ENCODE measurements at places on chromosomes 2 and 18.

- no peak for DNase-seq
Observed at GRCh38 chr18:3051718-3052410, 38.9 kb upstream of the LPIN2 start.

DNA sequence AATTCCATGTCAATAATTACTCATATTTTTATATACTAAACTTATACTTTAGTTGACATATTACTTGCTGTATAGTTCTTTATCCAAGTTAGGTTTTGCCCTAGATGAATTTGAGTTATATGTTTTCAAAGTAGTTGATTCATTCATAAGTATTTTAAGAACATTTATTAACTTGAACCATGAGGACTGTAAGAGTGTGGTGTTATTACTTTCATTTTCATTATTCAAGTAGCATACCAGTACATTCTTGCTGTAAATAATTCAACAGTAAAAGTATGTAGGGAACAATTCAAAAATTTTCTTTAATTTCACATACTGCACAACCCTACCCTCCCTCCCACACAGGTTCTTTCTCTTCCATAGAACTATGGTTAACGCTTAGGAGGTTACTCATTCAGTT is 75.4 kb downstream of the ANKRD12 start:
- no peak for DNase-seq

DNA sequence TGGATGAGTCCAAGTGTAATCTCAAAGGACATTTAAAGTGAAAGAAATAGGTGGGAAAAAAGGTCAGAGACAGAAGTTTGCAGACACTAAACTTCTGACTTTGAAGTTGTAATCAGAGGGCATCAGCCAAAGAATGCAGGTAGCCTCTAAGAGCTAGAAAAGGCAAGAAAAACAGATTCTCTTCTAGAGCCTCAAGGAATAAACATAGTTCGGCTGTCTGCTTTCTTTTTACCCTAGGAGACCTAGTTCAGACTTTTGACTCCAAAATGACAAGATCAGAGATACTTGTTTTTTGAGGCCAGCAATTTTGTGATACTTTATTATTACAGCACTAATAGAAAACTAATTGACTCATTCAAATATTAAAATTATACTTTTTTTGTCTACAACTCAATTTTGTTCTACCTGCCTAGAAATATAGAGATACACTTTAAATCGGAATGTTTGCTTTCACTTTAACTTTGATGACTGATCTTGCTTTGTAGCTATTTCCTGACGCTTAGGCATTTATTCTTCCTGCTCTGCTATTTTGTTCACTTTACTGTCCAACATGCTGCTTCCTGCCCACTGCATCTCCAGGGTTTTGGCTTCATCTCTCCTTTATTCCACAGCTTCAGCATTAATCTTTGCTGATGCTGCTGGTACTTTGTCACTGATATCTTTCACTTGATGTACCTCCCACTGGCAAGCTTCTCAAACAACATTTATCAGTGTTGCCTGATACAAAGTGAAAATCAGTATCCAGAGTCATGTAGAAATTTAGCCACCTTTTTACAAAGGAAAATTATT is 272.5 kb downstream of the DSEL start:
- no peak for DNase-seq

DNA sequence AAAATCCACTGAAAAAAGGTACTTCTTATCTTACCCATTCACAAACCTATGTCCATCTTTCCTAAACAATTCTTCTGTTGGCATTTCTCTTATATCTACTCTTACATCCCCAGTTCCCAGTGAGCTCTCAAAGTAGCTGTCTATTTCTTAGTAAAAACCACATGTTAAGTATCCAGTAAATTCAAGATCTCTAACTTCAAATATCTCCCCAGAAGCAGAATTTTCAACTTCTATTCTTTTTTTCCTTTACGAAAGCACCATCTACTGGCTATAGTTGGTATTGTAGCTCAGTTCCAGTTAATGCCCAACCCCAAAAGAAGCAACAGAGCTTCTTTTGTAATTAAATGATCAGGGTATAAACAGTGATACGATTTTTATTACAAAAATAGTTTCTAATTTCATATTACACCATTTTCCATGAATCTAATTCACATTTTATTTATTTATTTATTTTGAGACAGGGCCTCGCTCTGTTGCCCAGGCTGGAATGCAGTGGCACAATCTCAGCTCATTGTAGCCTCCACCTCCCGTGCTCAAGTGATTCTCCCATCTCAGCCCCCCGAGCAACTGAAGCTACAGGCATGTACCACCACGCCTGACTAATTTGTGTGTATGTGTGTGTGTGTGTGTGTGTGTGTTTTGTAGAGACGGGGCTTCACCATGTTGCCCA is 28.5 kb downstream of the HRH4 start:
- DNase-seq, result no peak

DNA sequence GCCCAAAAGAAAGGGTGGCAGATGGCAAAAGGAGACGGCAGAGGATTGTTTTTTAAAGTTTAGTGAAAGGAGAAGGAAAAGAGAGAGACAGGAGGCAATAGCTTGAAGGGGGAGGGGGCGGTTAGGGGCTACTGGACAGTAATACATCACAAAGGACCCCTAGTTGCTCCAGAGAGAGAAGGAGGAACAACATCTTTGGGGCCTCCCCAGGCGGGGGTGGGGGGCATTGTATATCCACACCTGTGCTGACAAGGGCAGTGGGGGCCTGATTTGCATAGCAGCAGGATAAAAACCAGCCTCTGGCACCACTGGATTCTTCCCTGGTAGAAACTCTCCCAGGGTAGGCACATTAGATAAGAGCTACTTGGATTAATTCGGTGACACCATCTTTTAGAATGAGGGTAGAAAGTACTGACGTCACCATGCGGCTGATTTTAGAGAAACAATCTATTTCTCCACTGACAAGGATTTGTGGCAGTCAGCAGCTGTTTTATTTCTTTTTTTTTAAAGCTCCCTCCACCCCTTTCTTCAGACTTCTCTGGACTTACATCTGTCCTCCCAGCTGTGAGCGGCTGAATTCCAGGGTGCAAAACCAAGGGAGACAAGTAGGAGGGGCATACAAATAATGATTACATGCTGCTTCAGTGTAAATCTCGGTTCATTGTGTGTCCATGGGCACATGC is 199.8 kb upstream of the NRP2 start:
- DNase-seq, result no peak
